Upper lobe of left lung (tissue), 6 donors: ENCODE measurements at places on chromosomes 6 and 20.

DNA sequence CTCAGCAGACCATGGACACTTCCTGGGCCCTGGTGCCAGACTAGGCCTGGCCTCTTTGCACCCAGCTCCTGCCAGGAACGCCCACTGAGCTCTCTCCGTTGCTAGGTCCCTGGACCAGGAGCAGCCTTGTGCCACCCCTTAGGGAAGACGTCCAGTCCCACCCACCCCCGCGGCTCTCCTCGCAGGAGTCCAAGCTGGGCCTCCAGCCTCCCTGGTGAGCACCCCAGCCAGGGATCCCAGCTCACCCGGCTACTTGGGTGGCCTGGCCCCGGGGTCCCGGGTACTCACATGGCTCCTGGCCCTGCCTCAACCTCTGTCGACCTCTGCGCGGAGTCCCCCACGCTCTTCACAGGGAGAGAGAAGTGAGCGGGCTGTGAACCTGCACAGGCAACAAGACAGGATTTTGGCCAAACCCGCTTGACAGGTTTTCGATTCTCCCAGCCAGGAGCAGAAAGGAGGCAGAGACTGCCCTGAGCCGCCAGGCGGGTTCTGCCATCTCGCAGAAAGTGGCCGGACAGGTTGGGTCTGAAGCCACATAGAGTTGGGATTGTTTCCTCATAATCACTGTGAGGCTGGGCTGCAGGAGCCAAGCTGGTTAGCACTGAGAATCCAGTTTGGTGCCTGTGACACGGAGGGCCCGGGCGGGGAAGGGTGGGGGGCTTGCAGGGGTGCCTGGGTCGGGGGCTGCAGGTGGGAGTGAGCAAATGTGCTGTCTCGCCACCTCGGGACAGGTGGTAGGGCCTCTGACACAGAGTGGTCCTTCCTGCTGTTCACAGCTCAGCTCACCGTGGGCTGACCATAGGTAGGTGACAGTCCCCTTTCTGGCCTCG is at the start of gene RBBP8NL:
TSS of gene RBBP8NL (minus strand) at position 368 of the 830 bp plus-strand sequence. CDS start 7,892 bp downstream, outside the sequence.
- H3K4me1 ChIP-seq = peaks cover 7% of the 10 kb centered on the region
- no peak within 1 kb of the TSS for H3K27ac ChIP-seq
- H3K4me3 ChIP-seq = peak within 1 kb of the TSS; percentile 32
- H3K27me3 ChIP-seq = no peaks in the 10 kb centered on the region
- DNase-seq = peak; percentile 72

- no peak for DNase-seq
- H3K27ac ChIP-seq = no peak overlapping the region
- H3K4me3 ChIP-seq = no peak overlapping the region
- H3K27me3 ChIP-seq = no peaks in the 10 kb centered on the region
These were observed 40.3 kb downstream of the MTHFD1L start for GRCh38 chr6:150905769-150906168.

DNA sequence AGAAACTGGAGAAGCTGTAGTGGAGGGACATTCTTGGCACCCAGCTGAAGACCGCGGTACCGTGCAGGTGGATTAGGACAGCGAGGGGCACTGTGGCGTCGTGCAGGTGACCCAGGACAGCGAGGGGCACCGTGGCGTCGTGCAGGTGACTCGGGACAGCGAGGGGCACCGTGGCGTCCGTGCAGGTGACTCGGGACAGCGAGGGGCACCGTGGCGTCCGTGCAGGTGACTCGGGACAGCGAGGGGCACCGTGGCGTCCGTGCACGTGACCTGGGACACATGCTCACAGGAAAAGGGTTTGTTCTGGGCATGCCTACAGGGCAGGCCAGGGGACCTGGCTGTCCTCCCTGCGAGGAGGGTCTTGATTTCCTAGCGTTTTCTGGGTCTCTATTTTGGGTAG is 29.2 kb upstream of the SMOC2 start:
- DNase-seq = no peak
- no peaks in the 10 kb centered on the region for H3K36me3 ChIP-seq
- H3K27ac ChIP-seq = no peak overlapping the region
- no peak overlapping the region for H3K4me3 ChIP-seq
- H3K4me1 ChIP-seq = no peaks in the 10 kb centered on the region

- no peak for DNase-seq
- no peaks in the 10 kb centered on the region for H3K36me3 ChIP-seq
- H3K27ac ChIP-seq = no peak overlapping the region
- H3K27me3 ChIP-seq = no peaks in the 10 kb centered on the region
- no peaks in the 10 kb centered on the region for H3K4me1 ChIP-seq
These were observed 276.0 kb downstream of the GJA1 start for GRCh38 chr6:121711472-121711871.

DNA sequence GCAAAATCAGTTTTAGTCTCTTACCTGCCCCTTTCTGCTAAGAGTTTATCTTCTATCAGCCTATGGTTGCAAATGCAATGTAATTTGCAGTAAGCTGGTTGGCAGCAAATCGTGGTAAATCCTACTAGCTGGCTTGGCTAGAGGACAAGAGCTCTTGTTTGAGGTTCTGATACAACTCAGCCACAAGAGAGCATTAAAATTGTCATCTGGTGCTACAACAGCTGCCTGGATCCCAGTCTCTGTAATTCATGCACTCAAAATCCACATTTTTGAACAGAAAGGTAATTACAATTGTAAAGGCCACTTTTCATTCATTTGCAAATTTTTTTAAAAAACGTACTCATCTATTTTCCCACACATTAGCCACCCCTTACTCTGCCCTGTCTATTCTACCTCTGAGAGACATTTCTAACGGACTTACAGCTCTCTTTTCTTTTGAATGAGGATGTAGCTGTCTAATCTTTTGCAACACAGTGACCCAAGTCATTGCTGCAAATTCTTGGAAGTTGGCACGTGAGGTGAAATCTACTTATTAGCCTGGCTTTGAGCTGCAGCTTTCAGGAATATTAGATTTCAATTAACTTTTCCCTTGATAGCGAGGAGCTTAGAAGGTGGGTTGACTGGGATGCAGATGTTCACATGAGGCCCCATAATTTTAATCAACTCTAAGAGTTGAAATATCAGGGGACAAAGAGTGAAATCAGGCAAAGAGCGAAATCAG is 54.0 kb upstream of the FAM184A start:
- DNase-seq = no peak
- no peaks in the 10 kb centered on the region for H3K36me3 ChIP-seq

DNA sequence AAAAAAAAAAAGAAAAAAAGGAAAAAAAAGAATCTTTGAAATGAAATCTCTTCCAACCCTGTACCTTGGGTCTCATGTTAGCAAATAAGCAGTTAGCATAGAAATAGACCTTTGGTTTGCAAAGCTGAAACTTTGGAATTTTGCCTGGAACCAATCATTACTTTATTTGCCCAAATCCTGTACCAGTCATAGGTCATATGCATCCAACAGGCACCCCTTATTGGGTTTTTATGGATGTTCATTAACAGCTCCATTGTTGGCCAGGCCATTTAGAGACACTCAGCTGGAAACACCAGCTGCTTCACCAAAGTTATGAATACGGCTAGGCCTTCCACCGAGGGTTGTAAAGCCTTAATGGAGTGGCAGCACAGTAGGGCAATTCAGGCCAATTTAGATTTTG is 53.0 kb downstream of the ALDH8A1 start:
- no peaks in the 10 kb centered on the region for H3K4me1 ChIP-seq
- H3K36me3 ChIP-seq = no peaks in the 10 kb centered on the region
- H3K4me3 ChIP-seq = no peak overlapping the region
